GM23248 (cell line): ENCODE measurements at places on chromosomes 2 and 18.
A peak's percentile ranks its signal among the peaks of the same experiment; 100 is the strongest.

- DNase-seq, result peak; percentile 74
Measured at GRCh38 chr2:181742922-181743722, 62.8 kb upstream of the NEUROD1 start.

DNA sequence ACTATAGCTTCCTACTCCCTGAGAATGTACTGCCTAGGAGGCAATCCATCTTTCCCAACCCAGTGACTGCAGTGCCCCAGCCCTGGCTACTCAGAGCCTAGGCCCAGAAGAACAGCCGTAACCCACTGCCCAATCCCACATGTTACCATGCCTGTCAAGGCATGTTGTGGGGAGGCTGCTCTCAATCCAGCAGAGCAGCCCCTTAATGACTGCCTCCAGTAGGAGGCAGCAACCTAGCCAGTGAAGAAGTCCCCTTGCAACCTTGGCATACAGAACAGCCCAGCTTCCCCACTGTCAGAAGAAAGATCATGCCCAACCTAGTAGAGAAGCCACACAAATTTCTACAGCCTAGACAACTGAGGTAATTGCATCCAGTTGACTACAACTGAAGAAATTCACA lies 44.2 kb upstream of the CDH7 start:
- no peak for DNase-seq

- DNase-seq, result peak; percentile 47
Measured at GRCh38 chr2:207692206-207693065, 19.0 kb upstream of the CCNYL1 start.

DNA sequence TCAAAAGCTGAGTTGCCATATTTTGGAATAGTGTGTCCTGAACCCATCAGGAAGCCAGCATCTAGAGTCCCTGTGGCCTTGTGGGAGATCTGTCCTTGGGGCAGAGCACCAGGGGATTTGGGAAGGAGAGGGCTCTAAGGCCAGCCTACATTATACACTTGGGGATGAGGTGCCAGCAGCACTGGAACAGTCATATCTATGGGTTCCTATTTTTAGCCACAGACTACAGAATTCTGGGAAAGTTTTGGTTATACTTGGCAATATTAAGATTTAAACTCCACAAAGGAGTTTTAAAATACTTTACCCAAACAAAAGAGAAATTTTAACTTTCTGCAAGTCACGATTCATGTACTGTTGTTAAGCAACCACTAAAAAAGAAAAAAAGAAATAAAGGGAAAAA lies 405.7 kb upstream of the MMADHC start:
- no peak for DNase-seq

DNA sequence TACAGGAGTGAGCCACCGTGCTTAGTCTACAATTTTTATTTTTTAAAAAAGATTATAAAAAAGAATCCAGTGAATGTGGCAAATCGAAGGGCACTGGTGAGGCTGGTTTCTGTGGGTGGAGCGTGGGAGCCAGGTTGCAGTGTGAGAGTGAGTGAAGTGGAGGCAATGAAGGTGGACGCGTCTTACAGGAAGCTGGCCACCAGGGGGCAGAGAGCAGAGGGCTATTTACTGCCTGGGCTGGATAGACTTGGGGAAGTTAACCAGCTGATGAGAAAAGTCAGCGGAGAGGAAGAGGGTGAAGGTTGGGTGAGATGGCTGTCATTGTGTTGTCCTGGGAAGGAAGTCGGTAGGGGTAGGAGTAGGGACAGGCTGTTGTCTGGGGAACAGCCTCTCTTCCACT lies 6.8 kb downstream of the SCTR start:
- peak; percentile 74 for DNase-seq

DNA sequence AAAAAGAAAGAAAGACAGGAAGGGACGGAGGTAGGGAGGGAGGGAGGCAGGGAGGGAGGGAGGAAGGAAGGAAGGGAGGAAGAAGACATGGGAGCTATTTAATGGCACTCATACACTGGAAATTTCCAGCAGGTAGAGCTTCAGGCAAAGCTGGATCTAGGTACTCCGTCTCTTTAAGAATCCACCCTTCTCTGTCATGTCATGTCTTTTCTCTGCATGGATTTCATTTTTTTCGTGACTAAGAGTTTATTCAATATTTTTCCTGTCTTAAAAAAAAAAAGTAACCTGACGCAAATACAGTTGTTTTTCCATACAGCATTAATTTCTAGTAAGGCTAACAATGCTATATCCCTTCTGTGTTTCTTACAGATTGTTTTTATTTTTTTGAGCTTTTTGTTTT lies 56.3 kb upstream of the MCFD2 start:
- DNase-seq, result no peak

DNA sequence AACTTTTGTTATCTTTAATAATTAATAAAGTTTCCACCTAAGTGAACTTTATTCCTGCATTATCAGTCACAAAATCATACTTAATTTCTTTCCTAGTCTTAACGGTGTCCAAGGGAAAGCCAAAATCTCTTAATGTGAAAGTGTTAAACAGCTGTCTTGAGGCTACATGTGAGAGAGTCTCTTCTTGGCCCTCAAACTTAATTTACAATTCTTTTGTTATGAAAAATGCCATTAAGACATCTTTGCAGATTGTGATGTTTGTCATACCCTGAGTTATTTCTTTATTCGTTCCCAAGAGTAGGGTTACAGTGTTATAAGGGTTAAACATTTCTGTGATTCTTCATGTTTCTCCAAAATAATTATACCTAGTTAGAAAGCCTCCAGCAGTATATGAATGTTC lies 64.6 kb downstream of the ANKRD12 start:
- no peak for DNase-seq

GRCh38 chr2:83282841-83283240 lies 1176.2 kb downstream of the SUCLG1 start:
- DNase-seq, result no peak

DNA sequence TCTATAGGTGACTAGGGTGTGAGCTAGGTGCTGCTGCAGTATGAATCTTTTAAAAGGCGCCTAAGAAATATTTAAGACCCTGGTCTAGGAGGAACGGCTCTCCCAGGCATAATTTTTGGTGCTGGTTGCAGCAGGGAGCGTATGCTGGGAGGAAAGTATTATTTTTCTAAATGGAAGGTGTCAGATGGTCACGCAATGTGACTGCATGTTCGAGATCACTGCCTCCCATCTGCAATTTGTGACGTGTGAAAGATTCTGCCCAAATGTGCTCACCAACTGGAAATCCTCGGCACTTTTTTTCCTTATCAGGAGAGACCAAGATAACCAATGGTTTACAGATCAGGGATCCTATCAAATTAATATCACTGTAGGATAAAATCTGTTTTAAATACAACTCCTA lies 95.6 kb upstream of the KLHL14 start:
- no peak for DNase-seq

DNA sequence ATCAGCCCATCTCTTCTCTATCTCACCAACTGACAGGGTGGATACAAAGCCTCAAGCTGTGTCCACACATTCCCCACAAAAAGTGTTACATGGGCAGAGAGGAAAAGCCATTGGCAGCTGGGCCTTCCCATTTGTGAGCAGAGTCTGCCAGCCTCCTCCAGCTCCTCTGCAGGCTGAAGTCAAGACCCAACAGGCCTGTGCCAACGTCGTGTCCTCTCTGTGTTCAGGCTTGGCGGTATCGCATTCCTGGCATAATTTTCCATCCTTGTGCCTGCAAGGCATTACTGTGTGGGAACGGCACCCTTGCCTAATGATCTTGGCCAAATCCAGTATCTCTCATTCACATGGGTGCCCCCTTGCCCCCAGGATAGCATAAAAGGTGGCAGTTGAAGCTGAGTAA lies 41.5 kb upstream of the APCDD1 start:
- DNase-seq, result no peak

- no peak for DNase-seq
Measured at GRCh38 chr2:193199322-193199721, 1004.6 kb upstream of the TMEFF2 start.

- no peak for DNase-seq
Measured at GRCh38 chr2:20592106-20593071, 58.5 kb downstream of the HS1BP3 start.

- DNase-seq, result no peak
Measured at GRCh38 chr2:225602205-225602604, 202.7 kb downstream of the NYAP2 start.

GRCh38 chr2:31414601-31415241 lies at the start of gene XDH:
TSS of gene XDH (minus strand) at chr2:31414742. CDS start at chr2:31414666, 76 bp downstream.
- DNase-seq, result peak; percentile 75

- no peak for DNase-seq
Measured at GRCh38 chr18:70292628-70293027, 3.8 kb downstream of the SOCS6 start.

- no peak for DNase-seq
Measured at GRCh38 chr2:107276034-107276433, 390.1 kb upstream of the ST6GAL2 start.

DNA sequence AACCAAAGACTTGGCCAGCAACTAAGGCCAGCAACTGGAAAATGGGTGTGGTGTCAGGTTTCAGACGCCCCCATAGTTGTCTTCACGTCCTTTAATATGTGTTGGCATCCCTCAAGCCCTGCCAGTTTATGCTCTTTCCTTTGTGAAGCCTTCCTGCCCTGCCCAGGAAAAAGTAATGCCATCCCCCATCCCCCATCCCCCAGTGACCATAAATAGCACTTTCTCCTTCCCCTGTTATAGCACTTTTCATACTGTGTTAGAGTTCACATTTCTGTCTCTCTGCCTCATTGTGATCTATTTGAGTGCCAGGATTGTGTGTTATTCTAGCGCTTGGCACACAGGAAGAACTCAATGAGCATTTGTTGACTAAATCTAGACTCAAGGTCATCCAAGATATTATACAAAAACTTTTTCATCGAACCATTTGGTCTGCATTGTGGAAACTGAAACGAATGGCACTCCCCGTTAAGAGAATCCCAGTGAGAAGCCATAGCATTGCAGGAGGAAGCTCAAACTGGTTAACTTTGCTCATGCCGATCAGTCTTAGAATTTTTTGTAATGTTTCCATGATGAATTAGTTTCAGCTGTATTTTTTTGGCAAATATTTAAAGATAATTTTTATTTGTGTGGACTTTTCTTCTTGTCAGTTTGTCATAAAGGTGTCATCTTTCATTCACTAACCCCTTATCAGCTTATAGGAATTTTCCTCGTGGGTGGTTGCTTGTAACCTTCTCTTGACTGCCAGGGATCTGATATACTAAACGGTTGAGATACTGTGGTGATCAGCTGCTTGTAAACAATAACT lies 15.7 kb downstream of the CRIM1 start:
- peak; percentile 55 for DNase-seq

DNA sequence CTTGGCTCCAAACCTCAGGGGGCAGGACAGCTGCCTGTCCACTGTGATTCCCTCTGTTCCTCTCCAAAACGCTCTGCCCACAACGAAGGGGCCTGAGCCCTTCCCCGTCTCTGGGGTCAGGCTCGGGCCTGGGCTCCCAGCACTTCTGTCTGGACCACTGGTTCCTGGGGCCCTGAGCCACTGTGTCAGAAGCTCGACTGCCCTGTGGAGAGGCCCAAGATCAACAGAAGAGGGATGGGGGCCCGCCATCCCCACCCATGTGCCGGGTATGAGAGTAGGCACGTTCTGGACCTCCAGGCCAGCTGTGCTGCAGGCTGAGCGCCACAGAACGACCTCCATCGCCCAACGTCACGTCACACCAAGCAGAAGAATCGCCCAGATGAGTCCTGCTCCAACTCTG lies 119.9 kb upstream of the HS6ST1 start:
- no peak for DNase-seq

DNA sequence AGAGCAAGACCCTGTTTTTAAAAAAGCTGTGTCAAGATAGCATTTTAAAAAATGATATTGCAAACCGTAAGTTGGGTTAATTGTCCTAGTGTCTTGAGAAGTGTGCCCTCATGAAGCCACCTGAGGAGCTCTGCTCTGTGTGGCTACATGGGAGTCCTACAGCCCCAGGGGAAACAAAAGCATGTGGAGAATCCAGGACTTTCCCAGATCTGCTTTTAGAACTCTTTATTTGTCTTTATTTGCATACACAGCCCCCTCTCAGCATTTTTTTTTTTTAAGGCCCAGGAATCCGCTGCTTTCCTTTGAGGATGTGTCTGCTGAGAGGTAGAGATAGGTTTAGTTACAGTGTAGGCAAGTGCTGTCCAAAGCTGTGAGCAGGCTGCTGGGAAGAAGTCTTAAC lies 219.2 kb downstream of the FHOD3 start:
- DNase-seq, result no peak

DNA sequence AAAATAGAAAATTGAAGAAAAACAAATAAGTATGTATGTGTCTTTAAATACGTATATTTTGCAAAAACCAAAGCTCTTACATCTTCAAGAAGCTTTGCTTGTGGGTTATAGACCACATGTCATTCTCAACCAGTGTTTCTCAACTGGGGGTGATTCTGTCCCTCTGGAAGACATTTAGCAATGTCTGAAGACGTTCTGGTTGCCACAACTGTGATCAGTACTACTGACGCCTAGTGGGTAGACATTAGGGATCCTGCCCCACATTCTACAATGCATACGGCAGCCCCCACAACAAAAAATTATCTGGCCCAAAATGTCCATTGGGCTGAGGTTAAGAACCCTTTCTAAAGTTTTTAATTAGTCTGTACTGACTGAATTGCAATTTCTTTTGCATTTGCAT lies 48.4 kb downstream of the UNC50 start:
- no peak for DNase-seq

DNA sequence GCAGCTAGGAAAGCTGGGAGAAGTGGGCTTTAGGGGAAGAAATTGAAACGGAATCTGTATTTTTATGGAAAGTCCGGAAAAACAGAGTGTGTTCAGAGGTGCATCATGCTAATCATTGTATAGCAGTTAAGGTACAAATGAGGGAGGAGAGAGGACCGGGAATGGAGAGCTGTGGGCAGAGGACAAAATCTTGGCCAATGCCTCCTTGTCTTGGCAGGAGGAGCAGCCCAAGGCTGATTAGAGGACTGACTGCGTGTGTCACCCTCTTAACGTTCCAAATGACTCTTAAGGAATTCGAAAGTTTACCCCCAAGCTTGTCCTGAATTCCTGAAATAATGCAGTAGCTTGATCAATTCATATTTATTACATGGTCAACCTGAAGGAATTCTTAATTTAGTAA lies 81.0 kb downstream of the ZNF236 start:
- peak; percentile 3 for DNase-seq

DNA sequence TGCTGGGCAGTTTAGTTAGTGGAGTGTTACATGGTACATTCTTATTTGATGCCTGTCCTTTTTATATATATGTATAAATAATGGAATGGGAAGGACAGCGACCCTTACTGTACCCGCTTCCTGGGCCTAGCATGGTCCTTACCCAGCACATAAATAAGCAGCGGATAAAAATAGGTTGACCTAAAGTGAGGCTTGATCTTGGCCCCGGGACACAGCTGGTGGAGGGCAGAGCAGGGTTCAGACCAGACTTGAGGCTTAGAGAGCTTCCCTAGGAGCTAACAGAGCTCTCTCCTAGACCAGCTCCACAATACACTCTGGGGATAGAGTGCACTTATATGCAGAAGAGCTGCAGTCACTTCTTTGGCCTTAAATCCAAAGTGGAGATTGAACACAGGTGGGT lies 46.9 kb upstream of the RPL31 start:
- DNase-seq, result no peak

DNA sequence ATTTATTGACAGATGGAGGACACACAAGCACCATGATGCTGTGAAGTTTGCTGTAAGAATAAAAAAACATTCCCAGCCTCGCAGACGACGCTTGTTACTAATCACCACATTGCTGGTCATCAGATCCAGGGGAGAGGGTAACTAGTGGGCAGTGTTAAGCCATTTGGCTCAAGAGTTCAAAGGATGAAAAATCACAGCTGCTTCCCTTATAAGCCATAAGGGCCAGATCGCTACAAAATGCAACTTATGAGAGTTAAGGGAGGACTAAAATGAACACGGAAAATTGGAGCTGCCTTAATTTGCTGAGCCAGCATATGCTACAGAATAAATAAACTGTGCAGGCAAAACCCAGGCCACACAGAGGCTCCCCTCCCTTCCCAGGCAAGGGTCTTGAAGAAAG lies 522.6 kb downstream of the TDRD15 start:
- no peak for DNase-seq
